ENCODE measurements at places on chromosomes 3 and 15. TPM values are rescaled to one million over a fixed set of nuclear protein-coding genes. Genes with fewer than 3 reads are reported as not detected.

DNA sequence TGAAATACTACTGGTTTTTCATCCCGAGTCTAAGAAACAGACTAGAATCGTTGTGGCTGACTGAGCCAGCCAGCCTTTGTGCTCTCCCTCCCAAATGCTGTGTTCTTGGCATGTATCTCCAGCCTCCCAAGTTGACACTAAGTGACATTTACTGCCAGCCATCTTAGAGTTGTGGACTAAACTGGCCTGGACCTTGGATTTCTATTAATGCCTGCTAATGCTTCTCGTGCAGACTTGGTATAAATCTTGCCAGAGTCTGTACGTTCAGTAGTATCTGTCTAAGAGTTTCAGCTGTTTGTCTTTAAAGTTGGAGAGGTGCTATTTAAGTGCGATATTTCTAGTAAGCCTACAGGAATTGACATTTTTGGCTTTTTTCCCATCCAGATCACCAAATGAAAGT lies 166.6 kb upstream of the BHLHE40 start:
- no peak for DNase-seq

PP2D1 gene
- total RNA-seq, result not detected

ANKRD63 gene
- 0.92 TPM for total RNA-seq

DNA sequence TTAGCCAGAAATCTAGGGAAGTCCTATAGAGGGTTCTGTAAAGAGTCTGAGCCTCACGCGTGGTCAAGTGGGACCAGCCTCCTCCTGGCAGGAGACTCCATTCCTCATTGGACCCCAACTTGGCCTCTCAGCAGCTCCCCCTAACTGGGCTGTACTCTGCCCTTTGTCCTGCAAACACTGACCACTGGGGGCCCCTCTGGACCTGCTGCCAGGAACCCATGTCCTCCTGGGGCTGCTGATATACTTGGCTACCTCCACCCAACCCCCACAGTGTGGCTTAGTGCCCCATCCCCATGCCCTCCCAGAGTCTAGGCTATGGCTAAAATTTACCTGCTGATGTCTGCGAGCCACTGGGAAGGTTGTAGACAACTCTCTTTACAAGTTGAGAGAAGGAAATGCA lies 62.7 kb downstream of the UBP1 start:
- no peak for DNase-seq

GRCh38 chr3:89955156-89955555 lies 847.7 kb downstream of the EPHA3 start:
- no peak for DNase-seq

GRCh38 chr15:76903251-76903681 lies 1.9 kb downstream of the SCAPER start:
- DNase-seq, result no peak

DNA sequence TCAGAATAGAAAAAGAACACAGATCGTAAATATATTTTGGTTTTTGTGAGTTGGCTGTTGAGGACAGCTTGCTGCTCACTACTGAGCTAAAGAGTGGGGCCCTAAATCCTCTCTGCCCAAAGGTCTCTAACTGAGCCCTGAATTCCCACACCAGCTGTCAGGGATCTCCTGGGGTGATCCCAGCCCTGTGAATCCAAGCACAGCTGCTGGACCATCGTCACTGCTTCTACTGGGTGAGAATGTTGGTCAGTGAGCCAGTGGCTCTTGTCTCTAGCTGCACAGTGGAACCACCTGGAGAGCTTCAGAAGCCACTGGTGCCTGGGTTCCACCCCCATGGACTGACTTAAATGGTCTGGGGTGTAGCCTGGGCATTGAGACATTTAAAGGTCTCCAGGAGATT lies 90.5 kb upstream of the IL12A start:
- no peak for DNase-seq
